Activated CD4-positive, alpha-beta T cell treated with anti-CD3 and anti-CD28 coated beads, Interleukin-2, amount 50 U/mL, for 1 hour (primary cell): ENCODE measurements at places on chromosomes 13 and 19.

- no peak for DNase-seq
Measured at GRCh38 chr13:75305059-75305458, 176.9 kb downstream of the TBC1D4 start.

- no peak for DNase-seq
Measured at GRCh38 chr19:5997371-5997770, 19.4 kb upstream of the RANBP3 start.

DNA sequence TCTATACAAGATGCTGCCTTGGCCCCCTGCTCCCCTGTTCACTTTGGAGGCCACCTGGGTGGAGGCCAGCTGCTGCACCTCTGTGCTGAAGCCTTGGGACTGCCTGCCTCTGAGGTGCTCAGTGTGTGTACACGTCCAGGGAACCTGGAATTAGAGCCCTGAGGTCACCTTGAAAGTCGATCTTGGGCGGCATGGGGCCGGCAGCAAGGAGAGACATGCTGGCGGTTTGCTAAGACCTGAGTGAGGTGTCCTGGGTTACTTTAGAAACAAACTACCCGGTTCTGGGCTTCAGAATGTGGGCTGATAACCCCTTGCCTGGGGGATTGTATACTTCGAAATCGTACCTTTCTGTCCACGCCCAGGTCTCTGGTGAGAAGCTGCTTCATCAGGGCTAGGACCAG is 25.5 kb downstream of the TSSK6 start:
- DNase-seq, result no peak

DNA sequence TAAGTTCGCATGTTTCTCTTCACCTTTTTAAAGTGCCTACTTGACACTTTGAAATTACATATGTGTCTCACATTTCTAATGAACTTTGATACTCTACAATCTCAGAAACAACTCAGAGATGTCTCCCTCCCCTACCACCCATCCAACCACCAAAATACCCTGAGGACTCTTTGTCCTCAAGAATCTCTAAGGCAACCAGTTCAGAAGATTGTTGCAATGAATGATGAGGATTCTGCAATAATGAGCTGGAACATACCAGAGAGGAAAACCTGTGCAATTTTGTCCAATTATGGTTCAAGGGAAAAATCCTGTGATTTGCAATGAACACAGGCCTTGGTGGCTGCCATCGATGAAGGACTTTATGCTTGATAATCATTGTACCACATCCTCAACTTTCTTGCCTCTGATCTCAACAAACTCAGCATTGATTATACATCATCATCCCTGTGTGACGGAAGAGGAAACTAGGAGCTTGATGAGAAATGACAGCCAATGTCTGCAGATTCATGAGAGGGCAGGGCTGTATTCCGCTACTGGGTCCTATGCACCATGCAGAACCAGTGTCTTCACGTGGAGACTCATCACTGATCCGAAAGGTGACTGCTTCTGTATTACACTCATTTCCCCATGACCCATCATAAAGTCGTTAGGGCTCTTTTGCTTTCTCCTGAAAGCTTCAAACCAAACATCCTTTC is 1.1 kb downstream of the FPR1 start:
- DNase-seq, result no peak

- no peak for DNase-seq
Measured at GRCh38 chr13:58625703-58626389, 994.3 kb downstream of the PCDH17 start.

DNA sequence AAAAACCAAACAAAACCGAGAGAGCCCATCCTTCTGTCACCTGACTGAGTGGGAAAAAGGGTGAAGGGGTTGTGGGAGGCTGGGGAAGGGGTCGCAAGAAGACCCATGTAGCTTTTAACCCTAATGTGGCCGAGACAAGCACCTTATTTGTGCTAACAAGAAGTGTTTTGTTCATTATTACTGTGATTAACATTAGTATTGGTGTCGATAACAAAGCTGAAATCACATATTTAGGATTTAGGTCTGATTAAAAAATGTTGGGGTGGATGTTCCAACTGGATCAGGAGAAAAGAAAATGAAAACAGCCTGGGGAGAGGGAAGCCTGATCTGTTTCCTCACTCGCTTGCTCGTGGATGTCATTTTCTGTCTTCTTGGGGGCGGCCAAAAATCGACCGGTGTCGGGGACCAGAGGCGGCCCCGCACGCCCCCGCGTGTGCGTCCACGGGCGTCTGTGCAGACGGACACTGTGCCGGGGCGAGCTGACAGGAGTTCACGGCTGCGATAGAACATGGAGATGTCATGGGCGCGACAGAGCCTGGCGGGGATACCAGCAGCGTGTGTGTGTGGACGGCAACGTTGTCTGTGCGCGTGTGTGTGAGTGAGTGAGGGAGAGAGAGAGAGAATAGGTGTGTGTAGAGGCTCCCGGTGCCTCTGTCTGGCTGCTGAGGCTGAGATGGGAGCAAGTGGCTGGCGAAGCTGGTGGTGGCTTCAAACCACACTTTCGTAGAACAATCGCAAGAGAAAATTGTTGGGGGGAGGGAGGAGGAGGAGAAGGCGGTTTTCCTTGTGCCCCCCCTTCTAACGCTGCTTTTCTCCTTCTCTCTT is 29.1 kb downstream of the NFIX start:
- DNase-seq, result no peak

DNA sequence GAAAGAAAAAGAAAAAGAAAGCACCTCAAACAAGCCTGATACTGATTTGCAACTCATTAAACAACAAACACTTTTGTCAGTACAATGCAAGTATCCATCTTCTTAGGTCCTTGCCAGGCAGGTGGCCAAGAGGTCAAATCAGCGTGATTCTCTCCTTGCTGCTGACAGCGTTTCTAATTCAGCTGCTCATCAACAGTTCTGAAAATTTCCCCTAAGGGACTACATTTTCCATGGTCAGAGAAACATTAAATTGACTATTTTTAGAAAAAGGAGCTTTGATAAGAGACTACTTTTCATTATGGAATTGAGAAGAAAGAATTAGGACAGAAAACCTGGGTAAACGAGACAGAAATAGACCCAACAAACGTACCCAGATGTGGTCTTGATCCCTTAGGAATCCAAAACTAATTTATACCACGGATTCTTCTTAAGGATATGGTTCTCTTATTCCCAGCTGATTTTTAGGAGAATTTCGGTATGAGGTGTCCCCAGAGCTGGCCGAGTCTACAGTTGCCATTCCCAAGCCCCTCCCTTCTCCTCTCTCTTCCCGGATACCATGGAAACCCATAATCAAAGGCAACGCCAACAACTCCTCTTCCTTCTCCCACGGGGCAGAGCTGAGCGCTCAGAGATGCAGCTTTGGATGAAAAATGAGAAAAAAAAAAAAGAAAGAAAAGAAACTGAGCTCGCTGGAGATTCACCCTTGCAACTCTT is 29.5 kb upstream of the CEBPG start:
- no peak for DNase-seq

GRCh38 chr13:84443463-84443862 is 561.2 kb upstream of the SLITRK1 start:
- no peak for DNase-seq

DNA sequence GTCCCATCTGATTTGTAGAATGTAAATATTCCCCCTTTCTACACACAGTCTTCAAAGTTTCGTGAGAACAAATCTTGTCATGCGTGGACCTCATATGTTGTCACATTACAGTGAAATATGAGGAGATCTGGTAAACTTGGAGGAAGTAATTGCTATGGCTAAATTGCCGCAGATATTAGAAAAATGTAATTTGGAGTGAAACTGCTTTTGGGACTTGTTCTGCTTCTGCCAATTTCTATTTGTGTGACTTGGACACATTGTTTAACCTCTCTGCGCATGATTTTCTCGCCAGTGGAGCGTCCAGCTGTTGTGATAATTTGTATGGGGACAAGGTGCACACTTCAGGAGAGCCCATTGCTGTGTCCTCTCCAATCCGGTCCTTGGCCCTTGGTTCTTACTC is 693.1 kb upstream of the SLC10A2 start:
- no peak for DNase-seq

DNA sequence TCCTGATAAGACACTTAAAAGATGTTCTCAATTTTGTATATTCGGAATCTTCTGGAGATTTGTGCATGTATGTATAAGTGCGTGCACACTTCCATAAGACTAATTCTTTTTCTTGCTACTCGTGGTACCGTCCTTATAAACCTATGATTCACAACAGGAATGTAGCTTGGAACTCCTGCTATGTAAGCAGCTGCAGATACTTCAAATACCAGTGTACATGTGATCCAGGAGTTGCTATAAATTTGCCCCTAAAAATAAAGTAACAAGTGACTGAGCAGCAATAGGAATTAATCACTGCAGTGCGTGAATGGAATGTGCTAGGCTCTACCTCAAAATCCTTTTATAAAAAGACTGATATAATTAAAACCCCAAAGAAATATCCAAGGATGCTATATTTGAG is 214.9 kb downstream of the KLF5 start:
- no peak for DNase-seq

DNA sequence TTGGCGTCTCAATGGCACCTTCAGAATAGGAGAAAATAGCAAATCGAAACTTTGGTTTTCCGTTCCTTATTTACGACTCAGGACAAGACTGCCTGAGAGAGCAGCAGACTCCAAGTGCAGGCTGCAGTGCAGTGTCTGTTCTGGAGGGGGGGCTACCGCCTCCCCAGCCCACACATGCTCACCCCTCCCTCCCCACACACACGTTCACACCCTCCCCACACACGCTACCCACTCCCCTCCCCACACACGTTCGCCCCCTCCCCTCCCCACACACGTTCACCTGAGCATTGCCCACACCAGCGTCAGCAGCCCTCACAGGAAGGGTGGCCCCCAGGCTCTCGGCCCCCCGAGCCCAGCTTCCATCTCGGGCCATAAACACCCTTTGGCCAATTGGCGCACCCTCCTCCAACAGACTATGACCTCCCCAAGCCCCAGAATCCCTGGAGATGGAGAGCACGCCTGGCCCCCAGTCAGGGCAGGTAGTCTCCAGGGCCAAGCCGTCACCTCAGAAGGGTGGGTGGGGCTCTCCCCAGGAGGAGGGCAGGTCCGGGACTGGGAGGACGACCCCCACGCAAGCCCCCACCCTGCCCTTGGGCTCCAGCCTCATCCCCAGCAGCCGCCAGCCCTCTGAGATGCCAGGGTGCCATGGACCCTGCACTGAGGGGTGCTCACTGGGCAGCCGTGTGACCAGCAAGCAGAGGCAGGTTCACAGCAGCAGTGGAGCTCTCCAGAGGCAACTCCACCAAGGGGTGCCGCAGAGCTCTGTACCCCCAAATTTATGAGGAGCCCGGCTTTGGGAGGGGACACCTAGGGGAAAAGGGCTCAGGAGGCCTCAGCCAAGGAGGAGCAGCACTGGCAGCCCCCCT is 27.5 kb downstream of the RASA3 start:
- no peak for DNase-seq

GRCh38 chr13:105543742-105544141 is 991.7 kb downstream of the EFNB2 start:
- no peak for DNase-seq

DNA sequence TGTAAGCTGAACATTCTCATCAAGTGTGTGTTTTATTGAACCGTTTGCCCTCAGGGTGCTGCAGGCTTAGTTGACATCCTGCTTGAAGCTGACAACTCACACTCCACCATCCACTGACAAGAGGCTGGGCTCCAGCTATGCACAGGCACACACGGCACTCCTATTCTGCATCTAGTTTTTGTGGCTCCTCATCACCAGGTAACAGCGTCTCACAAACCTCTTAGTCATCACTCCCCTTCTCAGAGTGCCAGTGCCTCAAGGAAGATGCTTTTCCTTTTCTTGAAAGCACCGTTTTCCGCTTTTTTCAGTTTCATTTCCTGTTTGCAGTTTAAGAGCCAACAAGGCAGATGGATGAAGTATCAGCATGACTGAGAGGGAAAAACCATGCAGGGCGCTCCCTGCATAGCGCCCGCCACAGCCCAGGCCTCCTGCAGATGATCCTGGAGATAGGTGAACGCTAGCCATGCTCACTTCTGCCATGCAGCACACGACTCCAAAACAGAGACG is 491.2 kb downstream of the COG6 start:
- no peak for DNase-seq
